AG04450 (cell line): ENCODE measurements at places on chromosomes 4 and X.

DNA sequence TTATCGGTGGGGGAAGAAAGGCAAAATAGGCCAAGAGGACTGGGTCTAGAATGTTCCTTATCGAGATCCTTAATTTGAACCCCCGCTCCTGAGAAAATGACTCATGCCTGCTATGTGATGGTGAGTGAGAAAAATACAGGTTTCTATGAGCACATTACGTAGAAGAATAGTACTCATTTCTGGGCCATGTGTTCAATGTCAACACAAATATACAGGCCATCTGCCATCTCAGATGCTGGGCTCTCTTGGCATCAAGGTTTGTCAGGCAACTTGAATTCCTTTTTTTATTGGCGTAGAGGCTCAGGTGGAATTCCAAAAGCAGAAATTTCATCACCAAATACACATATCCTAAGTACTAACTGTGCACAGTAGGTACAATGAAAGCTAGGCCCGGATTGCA lies 81.4 kb upstream of the TRIM2 start:
- DNase-seq = no peak

GRCh38 chr4:54954656-54955388 lies 170.6 kb downstream of the KDR start:
- DNase-seq = no peak

- DNase-seq = no peak
These were observed 581 bp downstream of the UBE2K start for GRCh38 chr4:39698424-39699009.

DNA sequence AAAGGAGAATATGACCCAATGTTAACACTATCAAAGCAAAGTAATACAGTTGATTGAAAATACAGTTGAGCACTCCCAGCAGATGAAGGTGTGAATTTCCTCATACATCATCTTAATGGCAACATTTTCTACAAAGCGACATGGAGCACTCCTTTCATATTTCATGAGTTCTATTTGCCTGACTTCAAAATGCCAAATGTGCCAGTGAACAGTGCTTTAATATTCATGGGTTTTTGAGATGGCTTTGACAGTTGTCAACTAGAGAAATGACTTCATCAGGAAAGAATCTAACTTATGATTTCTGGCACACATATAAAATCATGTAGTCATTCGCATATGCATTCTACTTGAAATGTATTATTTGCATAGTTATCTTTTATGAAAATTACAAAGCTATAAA lies 222.4 kb downstream of the GALNTL6 start:
- DNase-seq = no peak

DNA sequence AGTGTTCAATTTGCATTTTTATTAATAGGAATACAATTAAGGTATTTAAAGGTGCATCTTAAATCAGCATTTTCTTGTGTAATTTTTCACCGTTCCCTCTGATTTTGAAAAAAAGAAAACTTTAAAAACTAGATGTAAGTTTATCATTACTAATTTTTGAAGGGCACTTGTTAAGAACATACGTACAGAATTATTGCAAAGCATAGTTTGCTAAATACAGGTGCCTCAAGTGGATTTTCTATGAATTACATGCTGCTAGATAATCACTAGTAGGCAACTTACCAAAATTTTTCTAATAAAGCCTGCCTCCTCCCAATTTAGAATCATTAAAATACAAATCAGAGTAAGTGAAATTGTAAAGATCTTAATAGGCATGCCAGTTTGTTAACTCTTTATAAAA lies 8.5 kb downstream of the CNKSR2 start:
- DNase-seq = no peak

DNA sequence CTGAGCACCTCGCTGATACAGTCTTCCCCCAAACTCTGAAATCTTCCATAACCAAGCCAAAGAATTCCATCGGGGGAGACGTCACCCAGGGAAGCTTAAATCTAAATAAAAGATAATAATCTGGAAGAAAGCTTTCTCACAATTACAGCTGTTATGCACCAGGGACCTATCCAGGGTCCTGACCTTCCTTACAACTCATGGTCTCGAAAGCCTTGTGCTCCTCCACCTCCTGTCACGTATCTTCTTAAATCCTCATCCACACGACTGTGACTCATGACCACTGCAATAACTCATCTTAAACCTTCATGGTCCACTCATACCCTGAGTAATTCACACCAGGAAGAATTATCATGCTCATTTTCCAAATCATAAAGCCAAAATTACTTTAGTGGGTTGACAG lies 166.8 kb upstream of the FRG1 start:
- DNase-seq = no peak

DNA sequence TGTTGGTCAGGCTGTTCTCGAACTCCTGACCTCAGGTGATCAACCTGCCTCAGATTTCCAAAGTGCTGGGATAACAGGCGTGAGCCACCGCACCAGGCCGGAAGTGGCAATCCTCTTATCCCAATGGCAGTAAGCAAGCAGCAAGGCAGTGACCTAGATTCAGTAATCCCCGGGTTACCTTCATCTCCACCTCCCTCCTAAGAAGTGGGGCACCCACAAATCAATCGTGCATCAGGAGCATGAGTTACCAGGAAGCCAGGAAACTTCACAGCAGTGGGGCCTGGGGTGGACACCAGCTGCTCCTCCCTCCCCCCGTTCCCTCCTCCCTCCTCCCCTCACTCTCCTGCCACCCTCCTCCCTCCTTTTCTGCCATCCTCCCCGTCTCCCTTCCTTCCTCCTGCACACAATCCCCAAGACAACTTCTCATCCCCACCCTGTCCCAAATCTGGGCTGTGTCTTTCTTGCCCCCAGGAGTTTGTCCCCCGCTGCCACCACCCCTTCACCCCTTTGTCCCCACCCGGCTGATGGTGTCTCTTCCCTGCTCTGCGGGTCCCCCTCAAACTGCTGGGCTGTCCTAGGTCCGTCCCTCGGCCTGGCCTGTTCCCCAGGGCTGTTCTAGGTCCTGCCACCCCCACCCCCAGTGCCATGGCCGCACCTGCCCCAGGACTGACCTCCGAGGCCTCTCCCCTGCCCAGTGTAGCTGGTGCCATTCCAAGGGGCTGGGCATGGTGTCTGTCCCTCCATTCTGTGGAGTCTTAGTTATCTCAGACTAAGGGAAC lies 2.2 kb downstream of the PDE6B start:
- no peak for DNase-seq

DNA sequence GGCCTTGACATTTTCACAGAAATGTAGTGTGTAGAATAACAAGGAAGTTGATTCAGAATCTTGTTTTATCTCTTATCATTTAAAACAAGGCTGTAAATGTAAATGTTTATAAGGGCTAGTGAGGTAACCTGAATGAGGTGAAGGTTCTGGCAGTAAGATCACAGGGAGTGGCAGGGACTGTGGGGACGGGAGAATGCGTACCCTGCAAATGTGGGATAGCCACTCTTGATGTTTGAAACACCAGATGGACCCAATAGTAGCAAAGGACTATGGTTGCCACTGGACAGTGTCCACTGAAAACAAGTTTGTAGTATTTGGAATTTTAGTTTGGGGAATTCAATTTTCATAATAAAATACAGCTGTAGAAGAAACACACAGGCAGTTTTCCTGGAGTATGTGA lies 155.3 kb downstream of the FHIP1A start:
- DNase-seq = no peak

DNA sequence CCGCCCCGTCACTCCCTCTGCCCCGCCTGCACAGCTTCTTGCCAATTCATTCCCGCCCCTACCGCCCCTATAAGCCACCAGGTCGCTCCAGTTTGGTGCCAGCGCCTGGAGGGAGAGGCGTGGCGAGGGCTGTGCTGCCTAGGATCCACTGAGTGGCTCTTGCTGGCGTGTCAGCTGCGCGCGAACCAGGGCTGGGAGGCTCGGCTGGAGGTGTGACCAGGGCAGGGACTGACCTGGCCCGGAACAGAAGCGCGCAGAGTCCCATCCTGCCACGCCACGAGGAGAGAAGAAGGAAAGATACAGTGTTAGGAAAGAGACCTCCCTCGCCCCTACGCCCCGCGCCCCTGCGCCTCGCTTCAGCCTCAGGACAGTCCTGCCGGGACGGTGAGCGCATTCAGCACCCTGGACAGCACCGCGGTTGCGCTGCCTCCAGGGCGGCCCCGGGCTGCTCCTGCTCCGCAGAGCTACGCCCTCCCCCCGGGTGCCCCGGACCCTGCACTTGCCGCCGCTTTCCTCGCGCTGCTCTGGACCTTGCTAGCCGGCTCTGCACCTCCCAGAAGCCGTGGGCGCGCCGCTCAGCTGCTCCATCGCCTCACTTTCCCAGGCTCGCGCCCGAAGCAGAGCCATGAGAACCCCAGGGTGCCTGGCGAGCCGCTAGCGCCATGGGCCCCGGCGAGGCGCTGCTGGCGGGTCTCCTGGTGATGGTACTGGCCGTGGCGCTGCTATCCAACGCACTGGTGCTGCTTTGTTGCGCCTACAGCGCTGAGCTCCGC lies at the start of gene GPR78:
Gene GPR78, plus strand, starts transcription at position 72 of the 773 bp plus-strand sequence. Its CDS starts 591 bp downstream, at position 663.
- no peak for DNase-seq

- DNase-seq = peak; percentile 87
These were observed 170.0 kb downstream of the SMIM20 start for GRCh38 chr4:26083987-26084386.

GRCh38 chr4:118994030-118994429 lies 105.4 kb downstream of the SYNPO2 start:
- DNase-seq = peak; percentile 87

- DNase-seq = no peak
These were observed 591.2 kb downstream of the ZNF674 start for GRCh38 chrX:45954026-45954425.
